ENCODE measurements at places on chromosomes 7 and 10.

DNA sequence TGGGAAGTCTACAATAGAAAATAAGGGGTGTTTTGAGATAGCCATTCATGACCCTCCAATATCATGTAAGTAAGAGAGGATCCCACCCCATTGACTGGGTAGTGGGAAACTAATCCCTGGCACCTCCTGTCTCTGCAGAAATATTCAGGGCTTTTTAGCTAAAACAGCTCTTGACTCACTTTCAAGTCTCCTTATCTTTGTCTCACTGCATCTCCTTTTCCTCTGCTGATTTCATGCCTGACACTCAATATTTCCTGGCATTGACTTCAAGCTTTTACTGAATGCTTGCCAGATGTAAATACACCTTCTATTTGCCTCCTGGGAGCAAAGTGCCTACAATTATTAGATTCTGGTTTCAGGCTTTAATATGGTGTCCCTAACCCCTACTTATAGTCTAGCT lies 57.1 kb downstream of the CHRM2 start:
- DNase-seq: no peak

GRCh38 chr7:124840435-124840834 lies 74.8 kb upstream of the GPR37 start:
- DNase-seq: no peak

- DNase-seq: no peak
Measured at GRCh38 chr7:139092090-139092796, 17.3 kb downstream of the ZC3HAV1 start.

DNA sequence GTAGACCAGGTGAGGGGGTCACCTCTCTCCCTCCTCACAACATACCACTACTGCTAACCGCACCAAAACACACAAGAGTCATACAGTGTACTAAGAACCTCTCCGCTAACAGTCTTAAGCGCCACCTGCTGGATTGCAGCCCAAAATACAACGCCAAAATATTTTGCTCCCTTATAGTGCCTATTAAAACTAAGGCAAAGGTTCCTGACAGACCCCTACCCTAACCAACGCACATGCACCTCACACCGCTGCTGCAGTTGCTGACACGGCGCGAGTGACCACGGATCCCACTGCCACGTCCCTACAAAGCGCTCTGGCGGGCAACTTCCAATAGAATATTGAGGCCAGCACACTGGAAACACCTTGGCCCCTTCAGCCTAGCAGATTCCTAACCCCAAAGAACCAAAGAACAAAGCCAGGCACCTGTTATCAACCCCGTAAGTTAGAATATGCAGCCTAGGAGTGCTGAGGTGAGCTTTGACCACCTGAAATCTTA lies 563.6 kb upstream of the SEMA3D start:
- DNase-seq: no peak

GRCh38 chr10:21518149-21518640 lies 7.3 kb downstream of the SKIDA1 start:
- no peak for DNase-seq

All from activated CD4-positive, alpha-beta T cell treated with anti-CD3 and anti-CD28 coated beads for 1 hour (primary cell).